ENCODE measurements at places on chromosomes 4 and X. TPM values are rescaled to one million over a fixed set of nuclear protein-coding genes. Genes with fewer than 3 reads are reported as not detected.

GRCh38 chr4:24642981-24643547 is 58.7 kb upstream of the DHX15 start:
- no peak for DNase-seq

DNA sequence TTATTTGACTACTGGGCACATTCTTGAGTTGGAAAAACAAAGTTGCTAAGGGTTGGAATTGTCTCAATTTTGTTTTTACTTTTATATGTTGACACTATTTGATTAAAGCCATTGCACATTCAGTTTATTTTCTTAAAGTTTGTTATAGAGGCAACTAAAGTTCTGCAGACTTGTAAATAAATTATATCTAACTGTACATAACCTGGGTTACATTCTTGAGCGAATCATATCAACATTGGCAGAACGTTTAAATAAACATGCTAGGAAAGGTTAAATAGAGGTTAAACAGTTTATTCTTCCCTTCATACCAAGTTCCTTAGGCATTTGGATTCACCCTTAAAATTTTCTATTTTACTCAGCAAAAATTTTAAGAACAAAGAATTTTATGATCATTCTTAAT is 74.5 kb downstream of the UCHL1 start:
- DNase-seq, result no peak

DNA sequence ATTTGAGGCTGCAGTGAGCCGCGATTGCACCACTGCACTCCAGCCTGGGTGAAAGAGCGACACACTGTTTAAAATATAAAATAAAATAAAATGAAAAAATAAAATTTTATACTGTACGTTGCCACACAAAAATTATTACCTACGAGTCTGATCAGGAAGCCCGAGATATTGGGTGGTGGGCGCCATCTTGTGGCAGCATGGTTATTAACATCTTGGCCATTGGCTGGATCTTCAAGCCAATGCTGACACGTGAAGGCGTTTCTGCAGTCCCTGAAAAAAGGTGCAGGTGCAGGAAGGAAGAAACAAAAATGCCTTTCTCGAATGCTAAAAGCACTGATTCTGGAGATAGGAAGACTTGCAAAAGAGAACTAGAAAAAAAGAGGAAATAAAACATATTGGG is 4.9 kb upstream of the TLR8 start:
- DNase-seq, result peak; percentile 53

The CFP gene
- polyA plus RNA-seq, result 0.94 TPM

The TMEM150C gene
- not detected for polyA plus RNA-seq

DNA sequence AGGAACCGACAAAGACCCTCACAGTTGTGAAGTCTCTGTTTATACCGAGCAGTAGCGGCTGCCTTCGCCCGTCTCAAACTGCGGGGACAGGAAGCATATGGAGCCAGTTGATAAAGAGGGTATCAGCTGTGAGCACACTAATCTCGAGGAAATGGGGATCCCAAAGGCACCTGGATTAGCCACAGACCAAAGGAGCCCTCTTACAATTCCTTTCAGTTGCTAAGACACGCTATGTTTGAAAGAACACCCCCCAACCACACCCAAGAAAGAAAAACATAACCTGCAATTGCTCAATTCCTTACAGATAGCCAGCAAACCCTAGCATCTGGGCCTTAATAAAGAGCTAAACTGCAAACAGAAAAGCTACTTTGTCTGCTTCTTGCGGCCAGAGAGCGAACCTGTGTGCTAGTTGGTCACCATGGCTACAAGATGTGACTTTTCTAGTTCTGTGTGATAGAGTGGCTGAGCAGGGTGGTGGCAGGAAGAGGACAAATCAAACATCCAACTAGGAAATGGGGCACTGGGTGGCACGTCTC is 23.3 kb upstream of the CHRNA9 start:
- no peak for DNase-seq

The ARMCX4 gene
- 0.49 TPM for polyA plus RNA-seq

DNA sequence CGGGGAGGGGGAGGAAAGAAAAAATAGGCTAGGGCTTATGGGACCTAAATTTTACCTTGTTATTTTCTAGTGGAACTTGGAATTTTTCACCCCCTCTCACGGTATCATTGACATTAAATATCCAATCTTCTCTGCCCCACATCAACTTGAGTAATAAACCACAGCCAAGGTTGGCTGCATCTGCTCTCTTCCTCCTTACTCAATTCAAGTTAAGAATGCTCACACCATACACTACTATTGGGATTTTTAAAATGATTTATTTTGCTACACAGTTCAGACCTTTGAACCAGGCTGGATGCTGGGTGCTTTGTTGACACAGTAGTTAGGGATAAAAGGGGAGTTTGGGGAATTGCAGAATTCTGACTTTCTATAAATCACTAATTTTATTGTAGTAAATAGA is 78.2 kb upstream of the DHX15 start:
- no peak for DNase-seq

The CT45A5 gene
- polyA plus RNA-seq, result not detected

Measured in naive B cell (primary cell).